WTC11 (cell line): ENCODE measurements at places on chromosomes 13 and 19. TPM values are rescaled to one million over a fixed set of nuclear protein-coding genes. Genes with fewer than 3 reads are reported as not detected.
A peak's percentile ranks its signal among the peaks of the same experiment; 100 is the strongest.

DNA sequence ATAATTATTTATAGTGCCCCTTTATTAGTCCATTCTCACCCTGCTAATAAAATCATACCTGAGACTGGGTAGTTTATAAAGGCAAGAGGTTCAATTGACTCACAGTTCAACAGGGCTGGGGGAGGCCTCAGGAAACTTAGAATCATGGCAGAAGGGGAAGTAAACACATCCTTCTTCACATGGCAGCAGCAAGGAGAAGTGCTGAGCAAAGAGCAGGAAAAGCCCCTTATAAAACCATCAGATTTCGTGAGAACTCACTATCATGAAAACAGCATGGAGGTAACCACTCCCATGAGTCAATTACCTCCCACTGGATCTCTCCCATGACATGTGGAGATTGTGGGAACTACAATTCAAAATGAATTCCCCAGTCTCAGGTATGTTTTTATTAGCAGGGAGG lies 89.9 kb upstream of the STARD13 start:
- DNase-seq, result no peak

The KCNC3 gene
- 8.5 to 10.1 TPM (median 10.0 TPM) in 3 replicates for total RNA-seq

DNA sequence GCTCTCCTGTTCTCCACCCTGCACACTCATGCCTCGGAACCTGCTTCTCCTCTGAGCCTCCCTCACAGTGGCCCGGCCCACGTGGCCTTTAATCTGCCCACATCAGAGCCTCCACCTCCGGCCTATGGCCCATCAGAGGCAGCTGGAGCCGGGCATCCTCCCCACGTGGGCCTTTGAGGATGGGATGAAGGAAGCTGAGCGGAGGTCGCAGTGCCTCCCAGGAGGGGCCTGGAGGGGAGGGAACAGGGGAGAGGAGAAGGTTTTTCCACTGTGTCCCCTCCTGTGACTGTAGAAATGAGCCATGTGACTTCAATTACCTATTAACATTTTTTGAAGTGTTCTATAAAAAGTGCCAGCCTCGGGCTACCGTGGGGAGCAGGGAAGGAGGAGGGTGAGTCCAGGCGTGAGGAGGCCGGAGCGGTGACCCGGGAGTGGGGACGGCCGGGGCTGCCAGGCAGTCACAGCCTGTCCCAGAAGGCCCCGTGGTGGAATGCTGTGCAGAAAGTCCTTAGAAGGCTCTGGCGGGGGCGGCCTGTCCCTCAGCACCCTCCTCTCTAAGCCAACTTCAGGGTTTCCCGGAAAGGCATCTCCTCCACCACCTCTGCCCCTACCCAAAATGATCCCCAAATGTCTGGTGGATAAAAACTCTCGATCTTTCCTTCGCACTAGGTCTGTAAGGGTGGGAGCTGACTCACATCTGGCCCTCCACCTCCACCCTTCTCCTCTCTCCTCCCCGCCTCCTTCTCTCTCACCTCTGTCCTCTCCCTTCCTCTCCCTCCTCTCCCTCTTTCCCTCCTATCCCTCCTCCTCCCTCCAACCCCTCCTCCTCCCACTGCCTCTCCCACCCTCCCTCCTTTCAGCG lies 24.8 kb upstream of the SLC1A5 start:
- peak; percentile 21 for DNase-seq

GRCh38 chr19:56707821-56708220 lies 36.3 kb upstream of the ZNF835 start:
- DNase-seq, result no peak

DNA sequence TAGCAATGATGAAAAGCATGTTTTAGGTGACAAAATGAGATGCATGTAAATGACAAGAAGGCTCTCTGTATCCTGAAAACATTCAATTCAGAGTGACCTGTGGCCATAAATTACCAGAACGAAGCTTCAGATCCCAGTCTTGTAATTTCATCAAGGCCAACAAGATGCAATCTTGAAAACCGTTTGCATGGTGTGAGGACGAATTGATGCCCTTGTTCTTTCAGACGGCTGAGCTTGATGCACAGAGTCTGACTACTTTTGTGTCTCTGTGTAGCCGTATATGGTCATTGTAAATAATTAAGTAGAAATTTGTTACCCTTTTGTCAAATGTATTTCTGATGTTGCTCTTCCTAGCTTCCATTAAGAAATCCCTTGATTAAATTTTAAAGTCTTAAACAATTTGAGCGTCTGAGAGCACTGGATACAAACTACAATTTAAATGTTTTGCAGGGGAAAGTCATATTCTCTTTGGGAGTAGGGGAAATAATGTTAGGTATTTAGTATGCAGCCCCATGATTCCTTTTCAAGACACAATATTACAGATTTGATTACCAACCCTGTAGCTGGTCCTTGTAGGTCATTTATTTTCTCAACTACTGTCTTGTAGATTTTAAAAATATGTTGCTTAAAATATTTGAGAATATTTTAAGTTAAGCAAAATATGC lies 125.8 kb upstream of the PCDH9 start:
- no peak for DNase-seq

- DNase-seq, result peak; percentile 52
Observed at GRCh38 chr13:98144801-98145350, 2.0 kb downstream of the FARP1 start.

The ZNF823 gene
- total RNA-seq, result 4.4 to 5.4 TPM (median 4.6 TPM) in 3 replicates

DNA sequence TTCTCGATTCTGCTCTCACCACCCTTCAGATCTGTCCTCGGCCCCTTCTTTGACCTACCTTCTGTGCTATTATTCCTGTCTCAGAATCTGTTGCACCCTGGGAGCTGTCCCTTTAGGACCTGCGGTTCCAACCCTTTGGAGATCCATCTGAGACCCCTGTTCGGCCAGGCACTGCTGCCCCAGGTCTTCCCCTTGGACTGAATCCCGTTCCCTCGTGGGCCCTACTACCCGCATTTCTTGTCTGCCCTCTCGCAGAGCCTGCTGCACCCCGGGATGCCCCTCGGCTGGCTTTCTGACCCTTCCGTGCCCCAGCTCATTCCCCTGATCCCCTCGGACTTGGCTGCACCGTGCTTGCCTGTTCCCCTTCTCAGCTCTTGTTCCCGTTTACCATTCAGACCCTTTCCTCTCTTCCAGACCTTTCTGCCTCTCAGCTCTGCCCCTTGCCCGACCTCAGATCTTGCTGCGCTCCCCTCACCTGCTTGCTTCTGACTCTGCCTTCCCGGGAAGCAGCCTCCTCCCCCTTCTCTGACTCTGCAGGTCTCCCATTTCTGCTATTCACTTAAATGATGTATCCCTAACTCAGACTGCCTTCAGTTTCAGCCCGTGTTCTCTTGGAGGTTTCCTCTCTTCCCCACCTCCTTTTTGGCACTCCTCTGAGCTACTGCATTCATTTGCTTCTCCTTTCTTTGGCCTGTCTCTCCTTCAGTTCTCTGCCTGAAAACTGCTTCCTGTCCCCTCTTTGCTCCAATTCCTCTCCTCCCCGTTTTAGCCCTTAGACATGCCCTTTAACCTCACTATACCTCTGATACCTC lies 1.1 kb downstream of the ARHGAP35 start:
- DNase-seq, result peak; percentile 20

DNA sequence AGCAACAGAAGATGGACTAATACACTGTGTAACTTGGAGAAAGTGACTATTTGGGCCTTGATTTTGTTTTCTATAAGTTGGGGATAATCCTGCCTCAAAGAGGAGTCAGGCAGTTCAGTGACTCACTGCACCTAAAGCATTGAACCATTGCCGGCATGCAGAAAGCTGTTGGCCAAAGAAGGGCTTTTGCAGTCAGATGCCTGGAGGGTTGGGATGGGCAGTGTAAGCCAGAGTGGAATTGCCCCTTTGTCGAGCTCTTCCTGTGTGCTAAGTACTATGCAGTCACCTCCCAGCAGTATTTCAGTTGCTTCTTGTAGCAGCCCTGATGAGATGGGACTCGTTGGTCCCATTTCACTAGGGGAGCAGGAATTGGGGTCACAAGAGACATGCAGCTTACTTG lies 11.1 kb downstream of the ZNF473 start:
- no peak for DNase-seq

GRCh38 chr13:108961542-108962125 lies 332.2 kb downstream of the MYO16 start:
- DNase-seq, result no peak

The NDFIP2 gene
- 23.1 to 28.1 TPM (median 26.6 TPM) in 3 replicates for total RNA-seq

The ATP4A gene
- total RNA-seq, result 0.59 to 1.2 TPM (median 1.1 TPM) in 3 replicates

The CCDC8 gene
- 25.2 to 27.2 TPM (median 25.7 TPM) in 3 replicates for total RNA-seq

- peak; percentile 23 for DNase-seq
Observed at GRCh38 chr13:25249001-25249543, 38.2 kb downstream of the MTMR6 start.

- DNase-seq, result no peak
Observed at GRCh38 chr13:105805892-105806627, 729.4 kb downstream of the EFNB2 start.

GRCh38 chr13:28297341-28297740 lies 159.0 kb downstream of the PAN3 start:
- DNase-seq, result peak; percentile 61

GRCh38 chr13:87777387-87777786 lies 106.2 kb downstream of the SLITRK5 start:
- no peak for DNase-seq

The KLK15 gene
- total RNA-seq, result not detected in 3 replicates

DNA sequence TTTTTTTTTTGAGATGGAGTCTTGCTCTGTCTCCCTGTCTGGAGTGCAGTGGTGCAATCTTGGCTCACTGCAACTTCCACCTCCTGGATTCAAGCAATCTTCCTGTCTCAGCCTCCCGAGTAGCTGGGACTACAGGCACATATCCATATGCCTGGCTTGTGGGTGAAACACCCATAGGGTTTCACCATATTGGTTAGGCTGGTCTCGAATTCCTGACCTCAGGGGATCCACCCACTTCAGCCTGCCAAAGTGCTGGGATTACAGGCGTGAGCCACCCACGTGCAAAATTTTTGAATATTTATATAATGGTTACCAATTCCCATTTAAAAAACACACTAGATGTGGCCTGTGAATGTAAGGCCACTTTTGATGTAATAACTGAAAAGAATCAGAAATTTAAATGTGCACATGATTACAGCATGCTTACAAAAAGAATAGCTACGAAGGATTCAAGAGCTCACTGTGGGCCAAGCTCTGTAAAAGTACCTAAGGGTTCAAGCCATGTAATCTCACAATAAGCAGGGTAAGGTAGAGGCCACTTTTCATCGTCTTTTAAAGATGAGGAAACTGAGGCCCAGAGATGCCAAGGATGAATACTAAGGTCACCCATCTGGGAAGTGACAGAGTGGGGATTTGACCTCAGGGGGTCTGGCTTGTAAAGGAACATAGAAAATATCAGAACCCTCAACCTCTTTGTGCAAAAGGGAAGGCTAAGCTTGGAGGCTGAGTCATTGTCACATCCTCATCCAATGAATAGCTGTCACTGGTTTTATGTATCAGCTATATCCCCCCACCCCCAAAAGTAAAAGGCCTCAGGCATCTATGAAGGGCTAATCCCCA lies 17.8 kb downstream of the TNFSF14 start:
- DNase-seq, result no peak

The ZNF780B gene
- total RNA-seq, result 21.1 to 23.7 TPM (median 22.9 TPM) in 3 replicates

The PRR19 gene
- total RNA-seq, result 3.6 to 5.0 TPM (median 3.7 TPM) in 3 replicates

The FPR1 gene
- 0.72 TPM in 1 of 3 replicates, not detected in the others for total RNA-seq
